ENCODE measurements at places on chromosomes 5 and 9.

- no peak for DNase-seq
Measured at GRCh38 chr9:96138616-96139015, 163.4 kb downstream of the HSD17B3 start.

DNA sequence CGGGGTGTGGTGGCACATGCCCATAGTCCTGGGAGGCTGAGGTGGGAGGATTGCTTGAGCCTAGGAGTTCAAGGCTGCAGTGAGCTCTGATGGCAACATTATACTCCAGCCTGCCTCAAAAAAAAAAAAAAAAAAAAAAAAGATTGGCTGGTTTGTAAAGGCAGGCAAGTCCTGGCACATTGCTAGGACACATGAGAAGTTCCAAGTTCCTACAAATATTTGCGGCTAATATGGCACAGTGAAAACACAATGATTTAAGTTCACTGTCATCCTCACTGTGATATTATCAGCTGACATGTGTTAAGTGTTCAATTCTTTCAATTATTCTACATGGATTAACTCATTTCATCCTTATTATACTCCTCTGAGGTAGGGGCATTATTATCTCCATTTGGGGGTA lies 20.1 kb downstream of the TMEM268 start:
- no peak for DNase-seq

- DNase-seq, result no peak
Measured at GRCh38 chr9:18492612-18493011, 18.7 kb downstream of the ADAMTSL1 start.

DNA sequence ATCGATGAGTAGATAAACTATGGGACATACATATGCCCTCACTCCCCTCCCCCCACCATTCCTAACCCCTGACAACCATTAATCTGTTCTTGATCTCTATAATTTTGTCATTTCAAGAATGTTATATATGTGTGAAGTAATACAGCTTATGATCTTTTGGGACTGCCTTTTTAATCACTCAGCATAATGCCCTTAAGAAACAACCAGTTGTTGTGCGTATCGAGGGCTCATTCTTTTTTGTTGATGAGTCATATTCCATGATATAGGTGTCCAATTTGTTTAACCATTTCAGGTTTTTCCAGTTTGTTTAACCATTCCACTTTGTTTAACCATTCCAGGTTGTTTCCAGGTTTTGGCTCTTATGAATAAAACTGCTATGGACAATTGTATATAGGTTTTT lies 75.6 kb downstream of the ARHGEF28 start:
- DNase-seq, result no peak

GRCh38 chr5:170599756-170600155 lies 95.9 kb downstream of the KCNIP1 start:
- no peak for DNase-seq

GRCh38 chr9:119004618-119004990 lies 364.6 kb downstream of the BRINP1 start:
- DNase-seq, result no peak

DNA sequence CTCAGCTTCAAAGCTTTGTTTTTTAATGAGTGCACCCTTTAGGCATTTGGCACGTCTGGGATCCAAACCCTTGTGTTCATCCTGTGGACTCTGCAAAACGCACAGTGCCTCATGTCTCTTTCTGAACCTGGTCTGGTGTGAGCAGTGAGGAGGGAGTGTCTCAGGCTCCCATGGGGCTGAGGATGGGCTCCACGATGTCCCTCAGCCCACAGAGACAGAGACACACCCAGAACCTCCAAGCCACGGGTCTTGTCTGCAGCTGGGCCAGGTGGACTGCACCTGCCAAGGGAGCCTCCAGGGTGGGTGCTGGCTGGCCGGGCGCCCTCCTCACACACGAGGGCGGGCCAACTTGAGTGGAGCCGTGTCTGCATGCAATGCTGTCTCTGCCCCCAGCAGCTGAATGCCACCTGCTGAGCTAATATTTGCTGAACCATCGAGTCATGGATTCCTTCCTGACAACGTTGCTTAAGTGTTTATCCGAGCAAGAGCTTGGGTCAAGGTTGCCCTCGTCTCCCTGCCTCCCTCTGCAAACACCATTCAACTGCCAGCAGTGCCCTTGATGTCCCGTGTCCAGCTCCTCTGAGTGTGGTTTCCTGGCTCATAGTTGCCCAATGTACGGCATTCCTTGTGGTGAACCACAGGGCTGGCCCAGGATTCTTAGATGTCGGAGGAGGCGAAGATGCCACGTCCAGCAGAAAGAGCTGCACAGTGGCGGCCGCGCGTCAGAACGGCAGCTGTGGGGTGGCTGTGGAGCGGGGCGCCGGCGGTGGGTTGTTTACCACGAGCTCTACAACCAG lies 31.4 kb upstream of the LPCAT1 start:
- no peak for DNase-seq

DNA sequence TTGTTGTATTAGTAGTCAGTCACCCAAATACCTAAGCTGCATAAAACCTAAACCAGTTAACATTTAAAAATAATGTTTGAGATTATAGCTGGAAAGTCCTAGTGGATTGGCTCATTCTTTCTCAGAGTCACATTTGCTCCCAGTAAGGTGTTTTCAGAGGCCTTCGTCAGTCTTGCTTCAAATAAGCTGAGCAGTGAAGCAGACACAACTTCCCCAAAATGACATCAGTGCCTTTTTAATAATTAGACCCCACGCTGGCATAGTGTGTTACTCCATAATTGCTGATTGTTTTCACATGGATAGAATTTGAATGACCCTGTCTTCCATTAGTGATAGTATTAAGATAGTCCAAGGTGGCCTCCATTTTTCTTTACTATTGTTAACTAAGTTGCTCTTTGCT lies 245.8 kb downstream of the PJA2 start:
- no peak for DNase-seq

DNA sequence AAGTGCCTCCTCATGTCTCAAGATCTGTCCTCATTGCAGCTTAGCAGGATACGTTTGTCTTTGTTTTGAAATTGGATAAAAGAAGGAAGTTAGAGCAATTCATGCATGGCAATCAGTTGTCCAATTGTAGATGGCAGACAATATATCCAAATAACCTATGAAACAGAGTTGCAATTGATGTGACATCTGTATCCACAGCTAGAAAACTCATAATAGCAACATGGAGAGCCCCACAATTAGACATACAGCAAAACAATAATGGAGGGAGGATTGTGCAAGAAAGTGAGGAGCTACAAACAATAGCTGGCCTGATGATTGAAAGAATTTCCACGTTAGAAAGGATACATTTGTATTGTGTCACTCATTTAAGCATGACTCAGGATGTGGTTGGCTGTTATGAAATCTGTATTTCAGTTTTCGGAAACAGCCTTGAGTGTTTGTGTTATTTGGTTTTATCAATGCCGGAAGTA lies 132.0 kb downstream of the FAM174A start:
- DNase-seq, result no peak

DNA sequence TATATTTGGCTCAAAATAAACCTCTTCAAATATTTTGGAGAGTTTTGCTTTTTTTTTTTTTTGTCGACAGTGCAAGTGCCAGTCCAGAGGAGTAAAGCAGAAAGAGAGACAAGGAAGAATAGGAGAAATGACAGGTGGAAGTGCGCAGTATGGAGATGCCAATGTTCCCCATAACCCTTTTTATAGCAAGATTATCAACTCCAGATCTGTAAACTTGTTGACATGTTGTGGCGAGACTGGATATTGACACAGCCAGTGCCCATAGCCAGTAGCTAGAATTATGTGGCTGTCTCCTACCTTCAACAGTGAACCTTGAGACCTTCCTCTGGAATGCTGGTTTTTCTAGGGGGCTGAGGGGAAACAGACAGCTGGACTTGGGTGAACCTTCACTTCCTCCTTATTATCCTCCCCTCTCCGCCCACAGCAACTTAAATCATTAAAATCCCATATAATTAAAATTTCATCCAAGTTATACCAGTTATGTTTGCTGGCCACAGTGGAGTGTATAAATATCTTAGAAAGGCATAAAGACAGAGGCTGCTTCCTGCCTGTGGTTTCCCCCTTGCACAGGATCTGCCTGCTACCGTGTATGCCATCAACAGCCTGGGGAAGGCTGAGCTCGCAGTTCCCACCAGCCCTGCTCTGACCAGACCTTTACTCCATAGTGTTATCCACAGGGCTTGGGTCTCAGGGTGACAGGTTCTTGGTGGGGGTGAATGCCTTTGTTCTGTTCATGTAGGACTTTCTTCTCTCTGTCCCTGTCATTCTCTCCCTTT lies 112.3 kb upstream of the ANKH start:
- DNase-seq, result peak; percentile 3

- DNase-seq, result no peak
Measured at GRCh38 chr5:173454736-173455598, 126.8 kb upstream of the STC2 start.

DNA sequence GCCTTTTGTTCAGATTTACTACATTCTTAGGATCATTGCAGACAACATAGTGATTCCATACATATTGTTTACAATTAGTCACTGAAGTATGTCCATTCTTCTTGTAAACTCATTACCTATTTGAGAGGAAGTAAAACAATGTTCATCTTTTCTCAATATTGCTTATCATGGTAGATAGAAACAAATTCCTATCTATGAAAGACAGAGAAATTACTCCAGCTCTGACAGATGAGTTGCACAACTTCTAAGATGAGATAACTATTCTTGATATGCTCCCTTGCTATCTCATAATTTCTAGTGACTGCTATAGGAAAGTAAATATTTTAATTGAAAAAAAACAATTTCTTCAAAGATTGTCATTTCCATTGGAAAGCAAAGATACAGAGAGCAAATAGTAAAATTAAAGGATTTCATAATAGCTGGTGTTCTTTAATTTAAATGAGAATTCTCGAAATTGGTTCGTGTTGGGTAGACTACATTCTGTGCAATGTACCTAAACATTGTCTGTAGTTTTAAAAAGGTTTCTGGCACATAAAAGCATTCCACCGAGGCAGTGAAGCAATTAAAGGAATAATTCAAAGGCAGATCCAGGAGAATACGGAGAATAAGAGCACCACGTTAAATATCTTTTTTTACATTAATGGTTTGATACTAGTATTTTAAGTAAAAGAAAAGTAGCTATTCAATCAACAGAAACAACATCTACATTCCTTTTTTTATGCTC lies 1029.1 kb upstream of the ACO1 start:
- DNase-seq, result no peak
